CD4-positive, alpha-beta T cell treated with Interleukin-1 beta for 1 hour (primary cell): ENCODE measurements at places on chromosomes 13 and 19.

DNA sequence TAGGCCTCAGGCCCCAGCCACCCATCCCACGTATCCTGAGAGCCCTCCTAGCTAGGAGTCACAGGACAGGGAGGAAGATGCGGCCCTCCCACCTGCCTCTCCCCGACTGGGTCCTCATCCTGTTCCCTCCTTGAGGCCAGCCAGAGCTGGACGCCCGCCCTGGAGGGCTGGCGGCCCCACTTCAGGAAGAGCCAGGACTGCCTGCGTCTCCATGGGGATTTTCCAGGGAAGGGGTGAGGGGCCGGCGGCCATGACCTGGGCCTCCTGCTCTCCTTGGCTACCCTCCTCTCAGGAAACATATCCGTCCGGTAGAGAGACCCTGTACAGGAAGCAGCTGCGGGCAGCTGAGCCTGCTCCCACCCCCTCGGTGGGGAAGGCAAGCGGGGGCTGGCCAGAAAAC lies 11.3 kb upstream of the PRKD2 start:
- DNase-seq = no peak

GRCh38 chr19:49690656-49691242 lies at the start of gene CPT1C:
CPT1C (plus strand) TSS chr19:49691116; CDS start chr19:49692253, 1,137 bp downstream.
- peak; percentile 54 for DNase-seq

GRCh38 chr19:9456018-9456689 lies 20.8 kb upstream of the ZNF266 start:
- no peak for DNase-seq

- no peak for DNase-seq
Observed at GRCh38 chr13:23790577-23791170, 98.5 kb downstream of the MIPEP start.

DNA sequence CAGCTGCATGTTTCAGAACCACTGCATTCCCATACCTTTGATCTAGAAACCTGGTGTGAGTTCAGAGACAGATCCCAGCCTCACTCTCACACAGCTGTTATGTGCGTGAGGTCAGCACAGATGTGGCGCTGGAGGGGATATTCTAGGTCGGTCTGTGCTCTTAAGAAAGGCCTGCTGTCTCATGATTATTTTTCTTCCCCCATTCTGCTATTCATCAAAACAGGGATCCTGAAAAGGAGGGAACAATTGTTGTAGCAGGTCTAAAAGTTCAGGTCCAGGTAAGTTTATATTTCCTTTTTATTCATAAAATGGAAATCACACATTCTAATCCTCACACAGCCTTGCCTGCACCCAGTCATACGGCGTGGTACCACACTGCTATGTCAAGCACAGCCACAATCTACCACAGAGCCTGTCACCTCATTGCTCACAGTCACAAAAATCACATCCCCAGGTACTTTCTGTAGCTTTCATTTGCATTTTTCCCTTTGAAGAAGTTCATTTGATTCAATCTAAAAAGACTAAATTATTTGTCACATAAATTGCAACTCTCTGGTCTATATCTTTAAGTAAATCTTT lies 867 bp downstream of the ZNF546 start:
- DNase-seq = no peak

- peak; percentile 25 for DNase-seq
Observed at GRCh38 chr19:12985049-12985776, 10.1 kb upstream of the NFIX start.

DNA sequence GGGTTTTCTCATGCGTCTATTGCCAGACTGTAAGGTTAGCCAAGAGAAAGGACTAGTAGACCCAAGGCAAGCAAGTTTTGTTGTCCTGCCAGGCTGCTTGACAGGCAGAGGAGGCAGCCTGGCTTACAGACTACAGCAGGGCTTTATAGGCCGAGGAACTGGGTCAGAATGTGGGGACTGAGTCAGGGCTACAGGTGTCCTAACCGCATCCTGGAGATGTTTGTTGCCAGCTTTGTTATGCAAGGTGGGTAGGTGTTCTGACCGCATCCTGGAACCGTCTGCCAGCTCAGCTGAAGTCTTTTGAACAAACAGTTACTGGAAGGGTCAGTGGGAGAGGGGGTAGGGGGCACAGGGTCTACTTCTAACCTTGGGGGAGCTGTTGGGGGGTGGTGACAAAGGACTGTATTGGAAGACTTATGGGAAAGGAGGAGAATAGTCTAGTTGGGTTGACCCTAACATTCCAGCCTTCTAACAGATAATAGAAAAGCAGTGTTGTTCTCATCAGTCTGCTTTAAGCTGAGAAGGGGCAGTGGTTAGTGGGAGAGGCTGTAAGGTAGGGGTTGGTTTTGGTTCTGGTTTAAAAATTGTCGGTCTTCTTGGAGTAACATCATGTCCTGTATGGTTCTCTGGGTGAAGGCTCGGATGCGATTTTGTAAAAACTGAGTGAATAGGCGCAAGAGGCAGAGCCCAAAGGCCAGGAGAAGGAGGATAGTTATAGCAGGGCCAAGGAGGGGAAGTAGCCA lies 913.8 kb upstream of the SLITRK5 start:
- DNase-seq = peak; percentile 63

DNA sequence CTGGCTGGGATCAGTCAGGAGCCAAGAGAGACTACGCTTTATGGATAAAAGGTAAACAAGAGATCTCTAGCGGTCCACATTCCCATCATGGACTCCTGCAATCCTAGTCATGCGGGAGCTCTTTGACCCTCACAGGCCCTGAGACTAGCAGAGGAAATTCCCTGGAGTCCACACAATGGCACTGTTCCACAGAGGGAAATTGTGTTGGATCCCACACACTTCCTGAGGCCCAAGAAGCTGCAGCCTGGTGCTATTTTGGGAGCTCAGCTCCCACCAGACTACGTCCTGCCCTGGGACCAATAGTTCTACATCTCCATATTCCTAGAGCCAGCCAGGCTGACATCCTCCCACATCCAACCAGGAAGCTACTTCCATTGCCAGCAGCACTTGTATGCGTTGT lies 2358.4 kb downstream of the PCDH9 start:
- DNase-seq = no peak

DNA sequence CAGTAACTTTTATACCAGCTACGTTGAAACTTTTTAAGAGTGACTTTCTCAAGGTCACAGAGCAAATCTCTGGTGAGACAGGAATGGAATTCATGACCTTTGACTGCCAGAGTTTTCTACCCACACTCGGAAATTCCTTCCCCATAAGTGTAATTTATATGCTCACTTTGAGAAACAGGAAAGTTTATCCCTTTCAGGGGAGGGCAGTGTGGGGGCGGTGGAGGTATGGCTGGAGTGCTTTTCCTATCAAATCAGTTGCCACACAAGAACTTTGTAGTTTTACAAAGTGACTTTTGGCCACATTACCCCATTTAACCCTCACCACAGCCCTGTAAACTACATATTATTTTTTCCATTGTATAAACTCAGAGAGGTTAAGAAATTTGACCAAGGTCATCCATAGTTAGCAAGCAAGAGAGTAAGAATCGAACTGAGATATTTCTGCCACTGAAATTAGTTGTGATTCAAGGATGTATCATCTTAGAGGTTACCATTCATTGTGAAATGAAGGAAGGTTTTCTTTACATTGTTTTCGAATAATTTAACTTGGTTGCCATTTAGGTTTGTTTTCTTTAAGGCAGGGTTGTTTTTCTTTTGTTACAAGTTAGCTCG lies 5.9 kb downstream of the KLF12 start:
- DNase-seq = no peak

GRCh38 chr13:90107661-90108060 lies 1239.8 kb upstream of the MIR17HG start:
- DNase-seq = no peak

GRCh38 chr19:29247872-29248271 lies 34.9 kb upstream of the UQCRFS1 start:
- no peak for DNase-seq

- no peak for DNase-seq
Observed at GRCh38 chr19:20612711-20613316, 47.2 kb upstream of the ZNF737 start.

GRCh38 chr13:73940098-73940497 lies 194.1 kb downstream of the KLF12 start:
- no peak for DNase-seq

GRCh38 chr13:60328073-60328472 lies 68.9 kb upstream of the TDRD3 start:
- DNase-seq = no peak

GRCh38 chr19:18440415-18440877 lies 2.5 kb upstream of the ISYNA1 start:
- DNase-seq = peak; percentile 46

DNA sequence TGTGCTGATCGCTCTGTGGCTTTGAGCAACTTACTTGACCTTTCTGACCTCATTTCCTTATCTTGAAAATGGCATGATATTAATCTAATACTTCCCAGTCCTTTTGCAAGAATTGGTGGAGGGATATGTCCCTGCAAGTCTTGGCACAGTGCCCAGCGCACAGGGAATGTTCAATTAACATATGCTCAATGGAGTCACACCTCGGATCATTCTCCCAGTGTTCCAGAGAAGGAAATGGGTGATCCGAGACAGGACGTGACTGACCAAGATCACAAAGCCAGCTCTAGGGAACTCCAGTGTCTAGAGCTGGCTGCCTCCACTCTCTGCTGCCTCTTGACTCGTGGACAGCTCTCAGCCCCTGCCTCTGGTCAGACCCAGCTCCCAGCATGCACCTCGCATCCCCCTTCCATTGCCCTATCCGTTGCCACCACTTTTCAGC lies 3.6 kb downstream of the CDC42EP5 start:
- no peak for DNase-seq

- no peak for DNase-seq
Observed at GRCh38 chr19:32576790-32577189, 4.2 kb upstream of the PDCD5 start.

DNA sequence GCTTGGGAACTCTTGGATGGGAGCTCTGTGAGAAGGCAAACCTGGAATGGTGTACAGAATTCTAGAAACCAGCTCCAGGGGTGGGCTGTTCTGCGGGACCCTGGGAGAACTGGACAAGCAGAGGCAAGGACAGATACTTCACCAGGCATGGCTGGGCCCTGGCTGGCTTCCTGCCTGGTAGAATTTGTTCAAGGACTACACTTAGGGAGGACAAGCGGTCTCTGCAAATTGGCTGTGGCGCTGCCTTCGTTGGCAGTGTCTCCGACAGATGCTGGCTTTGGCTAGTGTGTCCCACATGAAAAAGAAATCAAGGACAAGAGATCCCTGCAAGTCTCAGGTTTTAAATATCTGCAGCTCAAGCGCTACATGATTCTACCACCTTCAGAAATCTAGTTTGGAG lies 12.4 kb downstream of the CEBPG start:
- DNase-seq = no peak

DNA sequence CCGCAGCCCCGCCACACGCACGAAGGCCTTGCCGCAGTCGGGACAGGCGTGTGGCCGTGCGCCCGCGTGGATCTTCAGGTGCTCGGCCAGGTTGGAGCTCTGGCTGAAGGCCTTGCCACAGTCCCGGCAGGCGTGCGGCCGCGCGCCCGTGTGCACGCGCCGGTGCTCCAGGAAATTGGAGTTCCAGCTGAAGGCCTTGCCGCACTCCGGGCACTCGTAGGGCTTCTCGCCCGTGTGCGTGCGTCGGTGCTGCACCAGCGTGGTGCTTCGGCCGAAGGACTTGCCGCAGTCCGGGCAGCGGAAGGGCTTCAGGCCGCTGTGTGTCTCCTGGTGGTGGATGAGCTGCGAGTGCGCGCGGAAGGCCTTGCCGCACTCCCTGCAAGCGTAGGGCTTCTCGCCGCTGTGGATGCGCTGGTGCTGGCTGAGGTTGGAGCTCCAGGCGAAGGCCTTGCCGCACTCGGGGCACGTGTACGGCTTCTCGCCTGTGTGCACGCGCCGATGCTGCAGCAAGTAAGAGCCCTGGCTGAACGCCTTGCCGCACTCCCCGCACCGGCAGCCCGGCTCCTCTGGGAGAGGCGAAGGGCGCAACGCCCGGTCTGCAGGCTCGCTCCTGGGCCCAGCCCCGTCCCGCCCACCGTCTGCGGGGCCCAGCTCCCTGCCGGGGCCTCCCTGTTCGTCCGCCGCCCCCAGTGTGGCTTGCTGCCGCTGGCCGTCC lies 3.6 kb upstream of the A1BG start:
- no peak for DNase-seq

- DNase-seq = no peak
Observed at GRCh38 chr13:77378662-77379061, 51.8 kb upstream of the MYCBP2 start.

DNA sequence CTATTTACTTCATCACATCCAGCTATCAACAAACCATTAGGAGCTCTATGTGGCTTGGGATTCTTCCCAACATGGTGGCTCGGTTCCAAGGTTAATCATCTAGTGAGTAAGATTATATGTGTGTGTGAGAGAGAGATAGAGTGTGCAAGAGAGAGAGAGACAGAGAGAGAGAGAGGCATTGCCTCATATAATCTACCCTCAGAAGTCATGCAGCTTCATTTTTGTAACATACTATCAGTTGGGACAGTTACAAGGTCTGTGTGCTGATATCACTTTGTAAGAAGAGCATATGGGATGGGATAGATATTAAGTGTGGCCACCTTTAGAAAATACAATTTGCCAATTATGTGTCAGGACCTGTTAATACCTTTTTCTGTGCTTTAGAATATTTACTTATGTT lies 104.1 kb downstream of the NDFIP2 start:
- no peak for DNase-seq

- DNase-seq = no peak
Observed at GRCh38 chr13:97435323-97435722, 1.4 kb downstream of the RAP2A start.

GRCh38 chr13:31530922-31531321 lies 208.4 kb upstream of the RXFP2 start:
- no peak for DNase-seq

GRCh38 chr13:89486065-89486464 lies 1814.9 kb downstream of the SLITRK5 start:
- no peak for DNase-seq

GRCh38 chr13:41660411-41660810 lies 203.1 kb downstream of the RGCC start:
- no peak for DNase-seq

DNA sequence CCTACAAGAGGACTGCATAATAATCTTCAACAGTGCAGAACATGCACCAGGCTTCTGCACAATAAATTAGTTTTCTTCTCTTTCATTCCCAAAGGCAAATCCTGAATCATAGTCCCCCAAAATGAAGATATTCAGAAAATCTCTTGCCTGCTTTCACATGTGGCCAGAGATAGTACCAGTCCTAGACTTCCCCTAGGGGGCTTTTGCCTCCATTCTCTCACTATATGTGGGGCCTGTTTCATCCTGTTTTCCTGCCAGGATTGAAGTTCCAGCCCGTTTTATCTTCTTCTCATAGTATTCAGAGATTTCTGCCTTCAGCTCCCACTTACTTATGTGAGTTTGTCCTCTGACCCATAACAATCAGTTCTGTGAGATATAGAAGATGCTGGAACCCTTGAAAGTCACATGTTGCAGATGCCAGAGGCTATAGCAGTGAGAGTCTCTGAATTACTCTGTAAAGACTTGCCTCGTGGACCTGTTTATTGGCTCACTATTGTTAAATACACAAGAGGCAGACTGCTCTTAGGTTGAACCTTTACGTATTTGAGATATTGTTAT lies 421.9 kb upstream of the PCDH9 start:
- DNase-seq = no peak

- no peak for DNase-seq
Observed at GRCh38 chr19:54888239-54888638, 14.2 kb downstream of the FCAR start.
